ENCODE measurements at places on chromosomes 1 and 21.
A peak's percentile ranks its signal among the peaks of the same experiment; 100 is the strongest.

DNA sequence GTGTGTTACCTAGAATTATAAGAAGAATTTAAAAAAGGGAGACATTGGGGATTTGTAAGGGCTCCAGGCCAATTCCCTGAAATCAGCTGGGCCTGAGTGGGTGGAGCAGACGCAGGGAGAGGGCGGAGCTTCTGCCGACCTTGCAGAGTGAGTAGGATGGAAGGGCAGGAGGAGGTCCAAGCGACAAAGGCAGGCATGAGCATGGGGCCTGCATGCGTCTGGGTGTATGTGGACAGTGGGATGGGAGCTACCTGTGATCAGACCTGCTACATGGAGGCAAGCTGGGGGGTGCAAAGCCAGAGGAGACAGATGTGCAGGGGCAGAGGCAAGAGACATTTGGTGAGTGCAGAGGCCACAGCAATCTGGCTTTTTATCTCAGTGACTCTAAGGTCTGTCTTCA lies 105.3 kb upstream of the OLIG2 start:
- no peak for DNase-seq

- no peak for DNase-seq
These were observed 57.4 kb downstream of the COL6A1 start for GRCh38 chr21:46038871-46039397.

GRCh38 chr1:64823691-64824476 lies 79.0 kb downstream of the RAVER2 start:
- peak; percentile 67 for DNase-seq

- no peak for DNase-seq
These were observed 547.3 kb upstream of the BEND5 start for GRCh38 chr1:49323925-49324540.

DNA sequence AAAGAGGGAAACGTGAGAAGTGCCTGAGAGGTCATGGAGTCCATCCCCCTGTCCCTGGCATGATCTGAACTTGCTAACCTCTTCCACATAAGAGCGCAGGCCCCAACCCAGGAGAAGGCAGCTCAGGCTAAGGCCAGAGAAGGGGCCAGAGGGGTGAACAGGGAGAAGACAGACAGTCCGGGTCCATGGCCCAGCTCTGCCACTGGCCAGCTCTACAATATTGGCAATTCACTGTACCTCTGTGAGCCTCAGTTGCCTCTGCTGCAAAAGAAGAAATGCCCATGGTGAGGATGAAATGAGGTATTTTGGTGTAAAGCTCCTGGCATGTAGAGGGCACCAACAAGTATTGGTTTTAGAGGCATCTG lies 72.3 kb downstream of the CAMK2N1 start:
- DNase-seq: no peak

- no peak for DNase-seq
These were observed 51.0 kb downstream of the PGBD5 start for GRCh38 chr1:230375147-230375546.

GRCh38 chr1:184553845-184554244 lies 167.0 kb downstream of the C1orf21 start:
- DNase-seq: no peak

GRCh38 chr1:182113879-182114626 lies 52.5 kb upstream of the ZNF648 start:
- no peak for DNase-seq
